ENCODE measurements at places on chromosomes 5 and 9.

DNA sequence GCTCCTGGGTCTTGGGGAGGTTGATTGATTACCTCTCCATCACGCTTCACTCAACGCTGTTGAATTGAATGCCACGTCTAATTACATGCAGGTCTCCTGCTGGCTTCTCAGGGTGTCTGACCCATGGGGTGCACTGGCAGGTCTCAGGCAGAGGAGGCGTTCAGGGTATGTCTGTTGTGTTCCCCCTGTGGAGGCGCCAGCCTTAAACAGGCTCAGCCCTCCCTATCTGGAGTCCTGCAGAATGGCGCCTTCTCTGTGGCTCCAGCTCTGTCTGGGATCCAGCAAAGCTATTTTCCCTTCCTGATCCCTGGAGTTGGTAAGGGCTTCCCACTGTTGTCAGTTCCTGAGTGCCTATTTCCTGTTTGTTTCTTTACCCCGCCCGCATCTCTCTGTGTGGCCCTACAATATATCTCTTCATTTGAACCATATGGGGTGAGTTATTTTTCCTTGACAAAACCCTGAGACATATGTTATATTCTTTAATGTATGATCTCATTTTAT is 150.0 kb downstream of the NTRK2 start:
- DNase-seq = no peak

DNA sequence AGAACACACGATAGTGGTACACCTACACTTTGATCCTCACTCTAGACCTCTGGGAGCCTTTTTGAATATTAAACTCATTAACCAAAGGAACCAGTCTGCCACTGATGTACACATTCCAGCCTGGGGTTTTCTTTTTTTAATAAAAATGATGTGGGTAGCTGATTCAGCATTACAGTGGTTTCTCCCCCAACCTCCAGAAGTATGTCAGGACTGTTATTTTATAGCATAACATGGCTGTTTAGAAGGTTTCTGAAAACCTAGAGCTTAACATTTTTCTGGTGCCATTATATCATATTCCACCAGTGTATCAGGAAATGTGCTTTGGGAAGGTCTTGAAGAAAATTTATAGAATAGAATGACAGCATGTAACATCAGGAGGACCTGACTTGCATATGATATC is 540.9 kb upstream of the WWC1 start:
- DNase-seq = no peak

DNA sequence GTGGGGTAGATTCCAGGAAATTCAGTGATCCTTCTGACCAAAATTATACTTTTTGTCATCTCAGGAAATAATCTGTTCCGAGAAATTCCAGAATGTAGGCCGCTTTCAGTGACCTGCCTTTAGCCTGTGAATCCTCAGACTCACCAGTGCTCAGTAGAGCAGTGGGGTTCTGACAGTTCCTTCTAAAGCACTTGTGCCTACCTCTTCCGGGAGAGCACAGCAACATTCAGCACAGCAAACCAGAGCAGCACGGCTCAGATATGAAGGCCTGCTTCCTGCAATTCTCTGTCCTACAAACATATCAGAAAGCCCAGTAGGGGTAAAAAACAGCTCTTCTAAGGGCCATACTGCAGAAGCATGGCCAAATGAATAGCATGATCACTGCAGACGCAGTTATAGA is 15.0 kb downstream of the FANCC start:
- no peak for DNase-seq

- DNase-seq = no peak
These were observed 9.6 kb downstream of the MTMR12 start for GRCh38 chr5:32302835-32303754.

DNA sequence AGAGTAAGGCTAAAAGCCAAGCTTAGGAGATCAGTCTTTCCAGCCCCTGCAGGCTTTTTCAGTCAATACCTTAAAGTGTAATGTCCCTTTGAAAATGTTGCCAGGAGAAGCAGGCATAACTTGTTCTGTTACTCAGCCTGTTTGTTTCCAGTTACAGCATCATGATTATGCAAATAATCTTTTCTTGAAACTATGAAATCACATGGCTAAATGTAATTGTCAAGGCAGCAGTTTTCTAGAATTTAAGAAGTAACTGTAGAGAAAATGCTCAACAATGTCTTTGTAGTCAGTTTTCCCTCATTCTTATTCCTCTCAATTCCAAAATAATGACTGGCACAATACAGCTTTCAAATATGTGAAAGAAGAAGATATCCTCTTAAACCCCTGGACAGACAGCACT is 1.9 kb upstream of the GPR107 start:
- no peak for DNase-seq

- no peak for DNase-seq
These were observed 13.8 kb downstream of the URM1 start for GRCh38 chr9:128384801-128385495.

DNA sequence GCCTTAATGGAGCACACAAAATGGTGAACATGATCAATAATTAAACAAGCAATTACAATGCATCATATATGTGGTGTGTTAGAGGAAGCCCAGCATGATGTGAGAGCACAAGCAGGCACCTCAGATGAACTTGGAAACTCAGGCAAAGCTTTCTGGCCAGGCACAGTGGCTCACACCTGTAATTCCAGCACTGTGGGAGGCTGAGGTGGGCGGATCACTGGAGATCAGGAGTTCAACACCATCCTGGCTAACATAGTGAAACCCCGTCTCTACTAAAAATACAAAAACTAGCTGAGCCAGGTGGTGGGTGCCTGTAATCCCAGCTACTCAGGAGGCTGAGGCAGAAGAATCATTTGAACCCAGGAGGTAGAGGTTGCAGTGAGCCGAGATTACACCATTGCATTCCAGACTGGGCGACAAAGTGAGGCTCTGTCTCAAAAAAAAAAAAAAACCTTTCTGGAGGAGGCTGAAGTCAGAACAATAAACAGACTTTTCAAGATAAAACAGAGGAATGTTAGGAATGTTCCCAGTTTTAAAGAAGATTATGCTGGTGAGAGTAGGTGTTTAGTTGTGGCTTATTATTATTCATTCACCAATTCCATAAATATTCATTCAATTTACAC is 159.4 kb downstream of the CEMIP2 start:
- DNase-seq = no peak

DNA sequence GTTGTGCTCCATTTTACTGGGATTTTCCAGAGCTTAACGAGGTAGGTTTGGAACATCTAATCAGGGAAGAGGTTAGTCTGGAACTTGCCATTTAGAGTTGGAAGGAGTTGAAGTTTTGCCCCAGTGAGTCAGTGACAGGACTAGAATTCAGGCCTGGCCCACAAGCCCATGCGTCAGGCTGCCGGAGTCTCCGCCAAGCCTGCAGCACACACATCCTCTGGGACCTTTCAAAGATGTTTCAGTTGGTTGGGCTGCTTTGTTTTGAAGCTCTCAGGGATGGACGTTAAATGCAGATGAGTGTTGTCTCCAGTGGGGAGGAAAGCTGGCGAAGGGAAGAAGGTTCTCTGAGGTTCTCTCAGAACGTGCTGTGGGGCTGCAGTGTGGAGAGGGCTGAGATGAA is 147.0 kb downstream of the PSAT1 start:
- no peak for DNase-seq

DNA sequence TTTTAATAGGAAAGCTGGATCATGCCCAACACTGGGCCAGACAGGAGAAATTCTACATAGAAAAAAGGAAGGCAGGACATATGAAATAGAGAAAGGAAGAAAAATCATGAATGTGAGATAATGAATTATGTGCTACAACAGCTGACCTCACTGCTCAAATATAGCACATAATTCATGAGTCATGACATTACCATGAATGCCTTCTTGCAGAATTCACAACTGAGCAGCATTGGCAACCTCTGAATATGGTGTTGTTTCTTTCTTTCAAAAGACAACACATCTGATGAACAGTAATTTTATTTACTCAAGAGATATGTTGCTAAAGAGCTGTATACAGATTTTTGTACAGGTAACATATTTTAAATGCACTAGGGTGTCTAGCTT is 34.4 kb downstream of the APBA1 start:
- DNase-seq = no peak

DNA sequence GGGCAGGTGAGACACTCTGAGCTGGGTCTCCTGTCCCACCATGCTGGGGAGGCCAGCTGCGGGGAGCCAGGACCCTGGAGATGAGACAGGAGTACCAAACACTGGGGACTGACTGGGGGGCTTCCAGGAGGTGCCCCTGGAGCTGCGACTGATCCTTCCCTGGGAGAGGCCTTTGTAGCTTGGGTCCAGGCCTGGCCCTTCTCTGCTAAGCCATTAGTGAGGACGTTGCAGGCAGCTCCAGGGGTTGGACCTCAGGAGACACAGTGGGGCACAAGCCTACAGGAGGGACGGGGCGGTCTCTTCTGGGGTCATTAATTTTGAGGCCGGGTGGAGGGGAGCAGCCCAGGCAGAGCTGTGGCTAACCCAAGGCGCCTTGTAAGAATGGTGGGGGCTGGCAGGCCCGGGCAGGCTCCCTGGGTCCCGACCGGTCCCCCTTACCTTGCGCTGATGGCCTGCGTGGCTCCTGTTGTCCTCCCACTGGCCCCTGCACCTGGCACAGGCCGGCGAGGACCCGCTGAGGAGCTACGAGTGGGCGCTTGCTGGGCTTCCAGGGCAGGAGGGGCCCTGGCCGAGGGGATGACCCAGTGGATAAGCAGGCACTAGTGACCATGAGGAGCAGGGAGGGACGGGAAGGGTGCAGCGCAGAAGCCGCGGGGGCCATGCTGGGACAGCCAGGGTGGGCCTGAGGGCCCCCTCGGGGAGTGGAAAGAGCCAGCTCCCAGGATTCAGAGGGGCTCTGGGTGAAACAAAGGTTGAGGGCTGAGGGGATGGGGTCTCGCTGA is 5.1 kb downstream of the MRPS2 start:
- DNase-seq = no peak

DNA sequence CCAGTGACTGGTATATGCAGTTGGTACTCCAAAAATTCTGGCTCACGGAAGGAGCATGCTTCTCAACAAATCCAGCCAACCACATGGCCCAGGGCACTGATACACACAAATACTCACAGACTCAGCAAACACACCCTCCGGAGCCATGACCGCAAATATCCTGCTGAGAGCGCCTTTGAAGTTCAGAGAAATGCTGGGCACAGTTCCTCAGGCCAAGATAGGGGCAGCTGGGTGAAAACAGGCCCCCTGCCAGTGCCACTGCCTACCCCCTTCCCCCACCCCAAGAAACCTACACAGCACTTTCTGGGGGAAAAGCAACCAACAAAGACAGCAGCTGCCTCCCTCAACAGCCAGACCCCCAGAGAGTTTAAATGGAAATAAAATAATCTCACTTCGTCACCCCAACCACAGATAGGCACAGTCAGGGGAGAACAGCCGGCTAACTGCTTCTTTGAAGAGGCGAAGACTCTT is 120.0 kb downstream of the C5orf15 start:
- DNase-seq = no peak

DNA sequence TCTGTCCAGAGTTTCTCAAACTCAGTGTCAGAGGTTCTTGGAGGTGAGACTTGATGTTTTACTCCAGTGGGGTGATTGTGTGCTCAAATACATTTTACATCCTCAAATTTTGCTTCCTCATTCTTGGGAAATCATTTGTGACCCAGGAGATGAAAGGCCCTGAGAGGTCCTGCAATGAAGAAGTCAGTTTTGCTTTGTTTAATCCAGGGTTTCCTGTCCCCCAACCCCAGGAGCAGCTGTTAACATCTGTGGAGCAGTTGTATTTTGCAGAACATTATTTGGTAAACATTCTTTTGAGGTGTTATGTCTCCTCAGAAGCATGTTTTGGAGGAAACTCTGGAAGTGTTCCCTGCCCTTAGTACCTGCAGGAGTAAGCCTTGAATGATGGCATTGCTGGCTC is 59.8 kb downstream of the DAB2IP start:
- DNase-seq = no peak

DNA sequence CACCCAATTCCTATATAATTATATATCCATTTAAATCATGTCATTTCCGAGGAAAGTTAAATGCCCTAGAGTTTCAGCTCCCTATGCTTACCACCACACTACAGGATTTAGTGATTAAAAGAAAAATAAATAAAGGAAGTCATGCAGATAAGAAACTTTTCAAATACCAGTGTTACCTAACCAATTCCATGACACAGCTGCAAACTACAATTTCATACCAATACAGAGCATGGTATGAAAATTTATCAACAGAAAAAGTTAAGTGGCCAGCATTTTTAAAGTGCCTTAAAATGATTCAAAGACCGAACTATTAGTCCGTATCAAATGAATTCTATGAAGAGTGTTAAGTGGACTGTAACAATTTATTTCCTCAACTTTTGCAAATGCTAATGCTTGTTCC is 35.9 kb downstream of the CEP120 start:
- DNase-seq = no peak

DNA sequence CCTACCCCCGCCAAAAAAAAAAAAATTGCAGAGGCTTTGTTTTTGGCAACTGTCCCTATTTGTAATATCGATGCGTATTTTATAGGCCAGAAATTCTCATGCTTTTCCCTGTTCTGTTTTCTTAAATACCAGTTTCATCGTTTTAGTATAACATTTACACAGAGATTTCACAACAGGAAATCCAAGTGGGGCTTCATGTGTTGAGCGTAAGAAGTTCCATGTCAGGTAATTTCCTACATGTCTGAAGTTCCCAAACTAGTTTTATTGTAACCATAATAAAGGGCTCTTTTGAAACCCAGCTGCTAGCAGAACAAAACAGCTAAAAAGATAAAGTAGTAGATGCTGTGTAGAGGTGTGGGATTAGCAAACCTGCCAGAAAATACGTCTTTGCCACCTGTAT is 4.2 kb downstream of the SMC5 start:
- DNase-seq = no peak

- DNase-seq = no peak
These were observed 121.7 kb downstream of the NREP start for GRCh38 chr5:111635151-111635902.

GRCh38 chr5:59275510-59276324 is 617.8 kb downstream of the PDE4D start:
- DNase-seq = no peak

GRCh38 chr5:38871058-38871605 is 25.3 kb downstream of the OSMR start:
- no peak for DNase-seq

GRCh38 chr5:61806491-61807020 is 474.5 kb downstream of the ZSWIM6 start:
- no peak for DNase-seq

All from stimulated activated CD8-positive, alpha-beta memory T cell treated with anti-CD3 and anti-CD28 coated beads, Interleukin-4, amount 100 ng/mL, for 4 hours (primary cell).